Heart right ventricle (tissue), 16 donors: ENCODE measurements at places on chromosomes 12 and 14. TPM values are rescaled to one million over a fixed set of nuclear protein-coding genes. Genes with fewer than 3 reads are reported as not detected.

The P2RX7 gene
- total RNA-seq, result 1.3 TPM

The TAS2R14 gene
- total RNA-seq, result 0.64 TPM

The PZP gene
- total RNA-seq, result 1.6 TPM

The ABCC9 gene
- total RNA-seq, result 64.3 TPM

The LTBR gene
- 34.2 TPM for total RNA-seq

The AMHR2 gene
- not detected for total RNA-seq

The TAS2R13 gene
- 0.64 TPM for total RNA-seq

The TOMM20L gene
- total RNA-seq, result not detected

The ZCRB1 gene
- 69.6 TPM for total RNA-seq

The RIPK3 gene
- 4.3 TPM for total RNA-seq

The TSHR gene
- not detected for total RNA-seq

The KCNMB4 gene
- 1.2 TPM for total RNA-seq

The VWF gene
- total RNA-seq, result 298 TPM

The KRT78 gene
- not detected for total RNA-seq

The POLR3B gene
- total RNA-seq, result 10.0 TPM

The RNASE13 gene
- not detected for total RNA-seq

The ETFBKMT gene
- 7.0 TPM for total RNA-seq

The CLEC2A gene
- total RNA-seq, result not detected

The RAB21 gene
- 220 TPM for total RNA-seq

The CKAP4 gene
- 38.5 TPM for total RNA-seq

The MUCL1 gene
- not detected for total RNA-seq

The HHIPL1 gene
- total RNA-seq, result 1.4 TPM

The CD27 gene
- not detected for total RNA-seq

The ZDHHC22 gene
- total RNA-seq, result not detected

The KLHL33 gene
- total RNA-seq, result 0.28 TPM

The SIX6 gene
- total RNA-seq, result not detected

The KRT80 gene
- total RNA-seq, result 0.48 TPM

The DCN gene
- 975 TPM for total RNA-seq

The LRP1-AS gene
- total RNA-seq, result not detected

The NXPH4 gene
- 0.82 TPM for total RNA-seq

The SLC10A1 gene
- not detected for total RNA-seq

The UNG gene
- total RNA-seq, result 22.5 TPM

The NKX2-1 gene
- total RNA-seq, result not detected

The CDK2 gene
- 7.4 TPM for total RNA-seq
